Type B pancreatic cell (in vitro differentiated cells): ENCODE measurements at places on chromosomes 16 and 17. TPM values are rescaled to one million over a fixed set of nuclear protein-coding genes. Genes with fewer than 3 reads are reported as not detected.

- no peak overlapping the region for H3K4me3 ChIP-seq
- no peaks in the 10 kb centered on the region for H3K36me3 ChIP-seq
- H3K27me3 ChIP-seq = peaks cover 30% of the 10 kb centered on the region
Observed at GRCh38 chr16:52364500-52364899, 182.4 kb downstream of the TOX3 start.

GRCh38 chr16:23826528-23827045 is 9.2 kb upstream of the PRKCB start:
- no peak overlapping the region for H3K27ac ChIP-seq
- H3K36me3 ChIP-seq = no peaks in the 10 kb centered on the region
- no peak overlapping the region for H3K4me3 ChIP-seq

DNA sequence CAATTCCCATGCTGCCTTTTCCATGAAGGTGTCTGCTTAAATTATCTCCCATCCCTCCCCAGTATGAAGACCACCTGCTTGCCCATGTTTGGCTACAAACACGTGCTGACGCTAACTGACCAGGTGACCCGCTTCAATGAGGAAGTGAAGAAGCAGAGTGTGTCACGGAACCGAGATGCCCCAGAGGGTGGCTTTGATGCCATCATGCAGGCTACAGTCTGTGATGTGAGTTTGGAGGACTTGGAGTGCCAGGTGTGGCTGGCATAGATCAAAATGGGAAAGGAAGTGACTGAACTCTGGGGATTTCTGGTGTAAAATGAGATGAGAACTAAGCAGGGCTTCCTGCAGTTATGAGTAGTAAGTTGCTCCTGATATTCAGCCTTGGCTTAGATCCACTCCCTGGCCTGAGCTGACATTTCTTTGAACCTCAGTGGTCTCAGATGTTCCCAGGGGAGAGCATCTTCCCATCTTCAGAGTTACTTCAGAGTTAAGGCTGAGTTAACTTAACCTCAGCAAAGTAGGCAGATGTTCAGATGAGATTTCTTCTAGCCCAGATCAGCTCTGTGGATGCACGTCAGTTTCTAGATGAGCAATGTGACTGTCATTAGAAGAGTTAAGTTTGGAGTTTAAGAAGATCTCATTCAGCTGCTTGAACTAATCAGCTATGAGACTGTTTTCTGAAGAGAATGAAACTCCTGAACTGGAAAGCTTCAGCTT is 32.7 kb downstream of the ITGB3 start:
- DNase-seq = no peak
- H3K27ac ChIP-seq = no peak overlapping the region
- H3K36me3 ChIP-seq = no peaks in the 10 kb centered on the region
- peaks cover 11% of the 10 kb centered on the region for H3K27me3 ChIP-seq
- H3K4me3 ChIP-seq = no peak overlapping the region

GRCh38 chr17:4499431-4500190 is 930 bp downstream of the SPNS2 start:
- H3K4me1 ChIP-seq = peaks cover 12% of the 10 kb centered on the region
- no peaks in the 10 kb centered on the region for H3K36me3 ChIP-seq
- no peak for DNase-seq
- peaks cover 56% of the 10 kb centered on the region for H3K27me3 ChIP-seq

- no peak for DNase-seq
- peak overlapping the region; percentile 57 for H3K4me3 ChIP-seq
- peaks cover 71% of the 10 kb centered on the region for H3K4me1 ChIP-seq
- H3K27ac ChIP-seq = peak overlapping the region; percentile 80
- H3K27me3 ChIP-seq = no peaks in the 10 kb centered on the region
Observed at GRCh38 chr17:17789828-17790636, 46.8 kb downstream of the SREBF1 start.

DNA sequence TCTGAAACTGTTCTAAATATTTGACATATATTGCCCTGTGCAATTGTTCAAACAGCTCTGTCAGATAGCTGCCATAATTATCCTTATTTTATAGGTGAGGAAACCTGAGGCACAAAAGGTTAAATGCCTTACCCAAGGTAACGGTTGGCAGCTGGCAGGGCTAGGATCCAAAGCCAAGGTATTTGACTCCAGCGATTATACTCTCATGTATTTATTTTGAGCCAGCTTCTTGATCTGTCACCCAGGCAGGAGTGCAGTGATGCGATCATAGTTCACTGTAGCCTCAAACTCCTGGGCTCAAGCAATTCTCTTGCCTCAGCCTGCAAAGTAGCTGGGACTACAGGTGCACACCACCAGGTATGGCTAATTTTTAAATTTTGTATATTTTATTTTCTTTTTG is 7.2 kb downstream of the ENO3 start:
- H3K27me3 ChIP-seq = no peaks in the 10 kb centered on the region
- peaks cover 13% of the 10 kb centered on the region for H3K36me3 ChIP-seq
- DNase-seq = no peak
- H3K27ac ChIP-seq = no peak overlapping the region
- peaks cover 16% of the 10 kb centered on the region for H3K4me1 ChIP-seq

GRCh38 chr17:1322014-1322428 is 42.6 kb downstream of the TRARG1 start:
- no peaks in the 10 kb centered on the region for H3K36me3 ChIP-seq
- H3K27me3 ChIP-seq = peaks cover 19% of the 10 kb centered on the region
- DNase-seq = no peak
- no peak overlapping the region for H3K4me3 ChIP-seq
- no peak overlapping the region for H3K27ac ChIP-seq

GRCh38 chr17:3682033-3682432 is 13.4 kb downstream of the EMC6 start:
- DNase-seq = no peak
- no peaks in the 10 kb centered on the region for H3K36me3 ChIP-seq
- H3K4me3 ChIP-seq = no peak overlapping the region
- no peak overlapping the region for H3K27ac ChIP-seq

DNA sequence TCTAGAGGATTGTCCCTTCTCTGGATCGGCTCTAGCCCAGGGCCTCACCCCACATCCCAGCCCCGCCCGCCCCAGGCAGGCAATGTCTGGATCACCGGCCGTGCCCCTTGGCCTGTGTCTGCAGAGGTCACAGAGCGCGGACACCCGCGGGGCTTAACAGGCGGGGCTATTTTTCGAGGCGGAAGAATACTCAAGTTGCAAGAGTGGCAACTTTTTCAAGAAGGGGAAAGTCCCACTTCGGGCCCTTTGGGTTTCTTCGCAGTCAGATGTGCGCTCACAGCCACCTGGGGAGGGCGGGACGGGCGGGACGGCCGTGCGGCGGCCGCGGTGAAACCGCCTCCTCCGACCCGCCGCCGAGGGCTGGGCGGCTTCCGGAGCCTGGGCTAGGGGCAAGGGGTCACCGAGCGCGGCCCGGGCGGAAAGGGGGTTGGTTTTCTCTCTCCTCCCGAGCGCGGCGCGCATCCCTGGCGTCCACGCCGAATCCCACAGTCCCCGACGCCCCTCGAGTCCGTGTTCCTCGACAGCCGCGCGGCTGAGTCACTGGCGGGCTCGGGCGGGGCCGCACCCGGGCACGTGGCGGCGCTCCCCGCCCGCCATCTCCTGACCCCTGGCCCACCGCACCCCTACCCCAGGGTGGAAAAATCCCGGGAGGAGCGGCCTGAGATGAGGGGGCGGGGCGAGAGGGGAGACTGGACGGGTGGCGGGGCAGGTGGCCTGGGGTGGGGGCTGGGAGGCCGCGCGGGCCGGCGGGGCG is 1.2 kb upstream of the PFN1 start:
- H3K36me3 ChIP-seq = peaks cover 13% of the 10 kb centered on the region
- H3K27me3 ChIP-seq = no peaks in the 10 kb centered on the region
- H3K4me3 ChIP-seq = peak overlapping the region; percentile 96
- peaks cover 36% of the 10 kb centered on the region for H3K4me1 ChIP-seq
- no peak for DNase-seq

Gene EVI2A
- not detected in 2 replicates for total RNA-seq

DNA sequence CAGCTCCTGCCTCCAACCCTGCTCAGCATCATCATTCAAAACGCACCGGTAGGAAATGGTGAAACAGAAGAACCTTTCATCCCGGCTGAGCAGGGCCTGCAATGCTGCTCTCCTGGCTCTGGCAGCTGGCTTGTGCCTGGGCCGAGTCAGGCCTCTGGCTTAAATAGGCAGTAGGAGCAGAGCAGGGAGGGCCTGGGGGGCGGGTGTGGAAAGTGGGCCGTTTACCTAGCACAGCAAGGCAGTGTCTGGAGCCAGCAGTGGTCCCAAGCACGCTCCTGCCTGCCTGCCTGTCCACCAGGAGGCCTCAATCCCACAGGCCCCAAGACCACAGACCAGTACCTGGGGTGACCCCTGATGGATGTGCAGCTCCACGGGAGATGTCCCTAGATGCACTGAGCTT is 59.3 kb downstream of the SMPD3 start:
- peaks cover 28% of the 10 kb centered on the region for H3K4me1 ChIP-seq
- no peaks in the 10 kb centered on the region for H3K36me3 ChIP-seq
- peak overlapping the region; percentile 33 for H3K27ac ChIP-seq
- H3K4me3 ChIP-seq = no peak overlapping the region

DNA sequence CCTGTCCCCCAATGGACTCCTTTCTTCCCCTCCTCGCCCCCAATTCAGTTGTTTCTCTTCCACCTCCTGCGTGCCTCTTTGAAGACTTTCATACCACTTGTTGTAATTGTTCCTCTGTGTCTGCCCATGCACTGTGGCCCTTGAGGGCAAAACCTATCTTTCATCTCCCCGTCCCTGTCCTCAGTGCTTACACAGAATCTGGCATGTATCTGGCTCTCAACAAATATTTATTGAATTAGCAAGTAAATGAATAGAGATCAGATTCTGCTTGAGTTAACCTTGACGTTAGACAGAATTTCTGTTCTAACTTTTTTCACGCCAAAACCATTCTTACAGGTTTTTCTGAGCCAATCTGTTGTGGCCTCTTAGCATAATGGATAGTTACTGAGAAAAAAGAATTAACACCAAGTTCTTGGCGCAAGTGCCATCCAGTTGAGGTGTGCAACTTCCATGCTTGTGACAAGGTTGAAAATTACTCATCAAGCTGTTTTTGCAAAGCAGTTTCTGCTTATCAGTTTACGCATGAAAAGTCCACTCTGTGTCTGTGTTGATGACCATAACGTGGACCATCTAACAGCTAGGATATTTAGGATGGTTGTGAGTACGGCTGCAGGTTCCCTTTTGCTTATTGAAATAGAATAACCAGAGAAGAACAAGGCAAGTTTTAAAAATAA is 215.1 kb downstream of the PRKCA start:
- H3K4me1 ChIP-seq = peaks cover 8% of the 10 kb centered on the region
- H3K27ac ChIP-seq = no peak overlapping the region
- no peaks in the 10 kb centered on the region for H3K36me3 ChIP-seq
- peaks cover 3% of the 10 kb centered on the region for H3K27me3 ChIP-seq
